ENCODE measurements at places on chromosomes 2 and 18.

GRCh38 chr18:41593171-41593675 lies 361.8 kb upstream of the PIK3C3 start:
- no peak for DNase-seq

DNA sequence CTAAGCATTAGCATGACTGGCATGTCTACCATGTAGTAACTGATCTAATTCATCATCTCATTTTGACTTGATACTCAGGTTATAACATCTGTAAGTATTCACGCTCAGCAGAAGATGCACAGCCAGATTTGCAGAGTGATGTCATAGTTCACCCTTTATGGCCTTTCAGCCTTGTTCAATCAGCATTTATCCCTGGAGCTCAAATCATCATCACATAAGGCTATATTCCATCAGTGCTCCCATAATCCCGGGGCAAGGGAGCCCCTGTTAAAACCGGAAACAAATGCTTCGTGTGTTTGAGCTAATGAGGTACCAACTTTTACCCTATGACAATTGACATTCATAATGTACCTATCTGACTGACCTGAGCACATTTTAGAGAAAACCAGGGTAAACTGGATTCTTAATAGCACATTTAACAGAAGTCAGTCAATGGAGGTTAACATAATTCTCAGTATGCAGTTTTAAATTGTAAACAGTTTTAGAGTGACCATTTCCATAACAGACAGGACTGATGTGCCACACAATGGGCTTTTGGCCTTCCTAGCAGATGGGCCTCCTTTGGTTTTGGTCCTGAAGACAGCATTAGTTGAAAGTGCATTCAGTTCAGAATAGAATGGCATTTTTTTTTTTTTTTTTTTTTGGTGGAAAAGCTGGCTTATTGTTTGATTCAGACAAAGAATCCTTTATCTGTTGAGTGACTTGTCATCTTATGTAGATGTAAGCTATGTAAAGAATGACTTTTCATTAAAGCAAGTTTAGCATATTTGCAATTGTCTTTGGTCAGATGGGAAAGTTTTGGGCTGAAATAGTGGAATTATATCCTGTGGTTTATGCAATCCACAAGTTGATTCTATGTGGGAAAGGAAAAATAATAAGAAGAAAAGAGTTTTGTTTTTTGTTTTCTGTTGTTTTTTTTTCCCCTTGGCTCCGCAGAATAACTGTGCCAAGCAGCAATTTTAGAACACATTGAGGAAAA lies 866.0 kb upstream of the ACVR2A start:
- no peak for DNase-seq

GRCh38 chr18:376311-376710 lies 108.5 kb upstream of the THOC1 start:
- no peak for DNase-seq

DNA sequence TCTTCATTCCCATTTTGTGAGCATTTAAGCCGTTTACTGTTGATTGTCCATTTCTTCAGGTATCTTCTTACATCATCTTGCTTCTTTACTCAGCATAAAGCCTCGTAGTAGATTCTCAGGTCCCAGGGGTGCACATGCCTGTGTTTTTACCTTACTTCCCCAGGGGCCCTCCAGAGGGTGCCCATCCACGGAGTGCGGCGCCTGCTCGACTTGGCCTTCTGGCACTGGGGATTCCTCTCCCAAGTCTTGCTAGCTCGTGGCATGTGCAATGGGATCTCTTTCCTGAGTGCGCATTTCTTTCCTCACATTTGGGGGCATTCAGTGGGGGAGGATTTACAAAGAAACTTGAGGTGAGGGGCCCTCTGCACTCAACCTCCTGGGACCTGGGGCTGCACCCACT lies 148.1 kb downstream of the AGAP1 start:
- no peak for DNase-seq

GRCh38 chr2:232941912-232942594 lies 71.0 kb downstream of the NGEF start:
- DNase-seq: no peak

DNA sequence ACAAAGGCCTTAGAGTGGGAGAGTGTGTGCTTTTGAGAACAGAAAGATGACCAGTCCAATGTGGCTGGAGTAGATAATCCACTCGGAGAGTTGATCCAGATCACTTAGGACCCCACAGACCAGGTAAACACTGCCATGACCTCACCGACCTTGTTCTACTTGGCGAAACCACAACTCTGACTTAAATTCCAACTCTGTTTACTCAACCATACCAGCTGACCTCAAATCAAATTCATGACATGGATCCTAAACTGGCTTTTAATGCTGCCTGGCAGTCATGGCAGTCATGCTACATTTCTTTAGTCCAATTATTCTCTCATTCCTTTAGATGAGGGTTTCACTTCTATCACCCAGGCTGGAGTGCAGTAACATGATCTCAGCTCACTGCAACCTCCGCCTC lies 347.1 kb upstream of the FAM98A start:
- DNase-seq: no peak

GRCh38 chr2:27378096-27378808 lies 2.3 kb downstream of the ZNF513 start:
- DNase-seq: no peak

GRCh38 chr2:179917272-179917671 lies 55.9 kb upstream of the ZNF385B start:
- DNase-seq: no peak

DNA sequence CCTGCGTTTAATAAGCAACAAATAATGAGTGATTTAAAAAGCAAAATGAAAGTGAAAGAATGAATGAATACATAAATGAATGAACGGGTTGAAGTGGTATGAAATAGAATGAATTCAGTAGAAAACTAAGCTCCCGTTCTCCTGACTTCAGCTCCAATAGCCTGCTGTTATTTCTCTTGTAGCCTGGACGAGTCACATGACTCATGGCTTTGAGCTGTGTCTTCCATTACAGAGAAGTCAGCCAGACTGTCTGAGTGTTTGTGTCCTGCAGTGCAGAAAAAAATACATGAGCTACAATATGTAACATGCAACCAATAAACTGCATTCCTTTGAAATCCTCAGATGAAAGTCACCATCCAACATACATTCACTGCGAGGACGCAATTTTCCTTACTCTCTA lies 21.2 kb downstream of the SCG2 start:
- no peak for DNase-seq

DNA sequence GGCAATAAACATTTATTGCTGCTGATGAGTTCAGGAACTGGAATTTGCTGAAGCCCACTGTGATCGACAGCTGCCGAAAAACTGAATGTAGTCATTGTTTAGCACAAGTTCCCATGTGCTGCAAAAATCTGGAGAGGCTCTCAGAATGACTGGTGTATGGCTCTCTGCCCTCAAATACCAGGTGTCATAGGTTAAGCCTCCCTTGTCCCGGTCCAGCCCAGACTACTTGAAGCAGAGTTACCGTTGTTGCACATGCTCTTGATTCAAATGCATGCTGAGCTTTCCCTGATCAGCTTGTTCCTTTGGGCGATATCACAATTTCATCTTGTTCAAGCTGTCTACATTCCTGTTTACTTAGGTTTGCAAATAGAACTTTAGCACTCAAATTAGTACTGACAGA lies 625.2 kb downstream of the CPS1 start:
- DNase-seq: no peak

- no peak for DNase-seq
These were observed 2.8 kb downstream of the KCNG2 start for GRCh38 chr18:79800371-79801180.

GRCh38 chr2:12931186-12931844 lies 214.6 kb downstream of the TRIB2 start:
- DNase-seq: no peak

- no peak for DNase-seq
These were observed 480.0 kb downstream of the RIT2 start for GRCh38 chr18:42635378-42636048.

DNA sequence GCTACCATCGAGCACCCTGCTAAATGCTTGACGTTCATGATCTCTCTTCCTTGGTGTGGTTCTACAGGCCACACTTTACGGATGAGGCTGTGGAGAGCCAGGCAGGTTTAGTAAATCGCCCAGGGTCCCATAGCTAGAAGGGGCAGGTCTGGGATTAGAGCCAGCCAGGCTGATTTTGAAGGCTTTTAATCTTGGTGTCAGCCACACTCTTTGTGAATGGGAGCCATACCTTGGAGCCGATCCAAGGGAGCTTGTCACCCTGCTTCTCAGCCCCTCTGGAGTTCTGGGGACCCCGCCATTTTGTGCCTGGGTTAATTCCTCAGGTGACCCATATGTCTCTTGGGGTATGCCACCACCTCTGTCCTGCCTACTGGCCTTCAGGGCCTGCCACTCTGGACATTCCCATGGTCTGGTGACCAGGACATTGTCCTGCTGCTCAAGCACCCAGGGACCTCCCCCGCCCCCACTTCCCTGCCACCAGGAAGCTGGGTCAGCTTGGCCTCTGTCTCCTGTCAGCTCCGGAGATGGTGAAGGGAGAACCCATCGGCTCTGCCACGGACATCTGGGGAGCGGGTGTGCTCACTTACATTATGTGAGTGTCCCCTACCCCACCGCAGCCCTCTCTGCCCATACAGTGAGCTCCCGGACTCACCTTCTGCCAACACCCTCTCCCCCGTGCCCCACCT lies 7.3 kb upstream of the GMPPA start:
- no peak for DNase-seq

DNA sequence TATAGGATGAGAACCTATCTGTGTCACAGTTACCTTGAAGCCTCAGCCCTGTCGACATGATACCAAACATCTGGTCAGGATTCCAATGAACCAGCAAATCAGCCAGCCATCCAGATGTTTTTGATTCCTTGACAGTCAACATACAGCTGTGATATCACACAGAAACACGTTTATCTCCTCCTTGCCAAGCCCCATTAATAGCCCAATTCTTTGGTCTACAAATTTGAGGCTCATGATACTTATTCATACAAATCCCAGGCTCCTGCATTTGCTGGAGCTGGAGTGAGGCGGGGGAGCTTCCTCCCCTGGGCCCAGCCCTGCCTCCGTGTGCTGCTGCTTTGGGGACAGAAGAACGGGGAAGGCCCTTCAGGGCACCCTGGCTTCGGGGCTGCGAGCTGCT lies 611.6 kb upstream of the SALL3 start:
- no peak for DNase-seq

DNA sequence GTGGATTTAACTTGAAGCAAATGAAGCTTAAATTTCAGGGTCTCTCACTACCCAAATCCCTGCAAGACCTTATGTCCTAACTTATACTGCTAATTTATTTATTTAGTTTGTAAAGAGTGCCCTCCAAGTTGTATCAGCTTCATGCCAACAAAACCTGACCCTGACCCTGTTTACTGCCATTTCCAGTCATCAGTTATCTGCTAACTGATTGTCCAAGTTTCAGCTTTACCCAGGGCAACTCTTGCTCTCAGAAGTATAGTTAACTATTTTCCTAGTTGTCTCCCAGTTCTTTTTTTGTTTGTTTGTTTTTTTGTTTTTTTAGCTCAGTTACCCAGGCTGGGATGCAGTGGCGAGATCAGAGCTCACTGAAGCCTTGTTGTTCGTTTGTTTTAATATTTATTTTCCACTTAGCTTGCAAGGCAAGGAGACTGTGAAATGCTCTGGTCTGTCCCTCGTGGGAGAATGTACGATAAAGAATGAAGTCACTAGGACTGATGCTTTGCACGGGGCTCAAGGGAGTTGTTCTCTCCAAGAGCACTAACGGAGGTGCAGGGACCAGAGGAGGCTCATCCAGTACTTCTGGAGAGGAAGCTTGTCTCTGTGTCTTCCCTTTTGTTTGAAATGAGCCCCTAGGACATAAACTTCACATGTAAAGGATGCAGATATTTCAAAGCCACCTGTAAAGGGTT lies 35.3 kb downstream of the MYOM1 start:
- no peak for DNase-seq

DNA sequence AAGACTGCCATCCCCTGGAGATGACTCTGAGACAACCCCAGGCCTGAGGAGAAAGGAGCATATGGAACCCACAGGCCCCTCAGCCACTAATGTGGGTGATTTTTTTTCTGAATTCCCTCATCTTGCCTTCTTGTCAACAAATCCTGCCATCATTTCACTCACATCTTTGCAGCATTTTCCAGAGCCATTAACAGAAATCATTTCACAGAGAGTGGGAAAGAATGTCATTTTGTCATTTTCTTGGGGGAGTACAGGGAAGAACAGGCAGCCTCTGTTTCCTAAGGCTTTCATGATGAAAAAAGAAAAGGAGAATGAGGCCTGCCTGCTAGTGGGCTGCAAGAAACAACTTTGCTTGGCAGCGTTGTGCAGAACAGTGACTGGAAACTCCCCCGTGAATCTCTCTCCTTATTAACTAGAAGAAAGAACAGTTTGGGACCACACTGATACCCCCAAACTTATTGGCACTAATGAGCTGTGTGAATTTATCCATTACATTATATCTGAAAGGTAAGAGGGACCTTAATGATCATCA lies 1464.6 kb upstream of the CELF4 start:
- no peak for DNase-seq

DNA sequence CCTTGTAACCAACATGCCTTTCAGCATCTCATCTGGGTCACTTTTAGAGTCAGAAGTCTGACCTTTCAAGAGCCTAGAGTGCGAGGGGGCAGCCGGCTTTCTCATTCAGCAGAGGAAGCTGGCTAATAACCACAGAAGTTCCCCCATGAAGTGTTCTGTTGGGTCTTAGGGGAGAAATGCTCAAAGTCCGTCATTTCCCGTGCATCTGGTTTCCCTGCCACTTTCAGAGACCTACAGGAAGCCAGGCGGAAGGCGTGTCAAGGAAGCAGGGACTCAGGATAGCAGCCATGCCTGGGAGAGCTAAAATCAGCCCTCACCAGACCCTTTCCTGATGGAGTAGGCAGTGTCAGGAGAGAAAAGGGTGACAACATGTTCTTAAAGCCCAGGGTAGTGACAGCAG lies 301.8 kb upstream of the ID2 start:
- no peak for DNase-seq

DNA sequence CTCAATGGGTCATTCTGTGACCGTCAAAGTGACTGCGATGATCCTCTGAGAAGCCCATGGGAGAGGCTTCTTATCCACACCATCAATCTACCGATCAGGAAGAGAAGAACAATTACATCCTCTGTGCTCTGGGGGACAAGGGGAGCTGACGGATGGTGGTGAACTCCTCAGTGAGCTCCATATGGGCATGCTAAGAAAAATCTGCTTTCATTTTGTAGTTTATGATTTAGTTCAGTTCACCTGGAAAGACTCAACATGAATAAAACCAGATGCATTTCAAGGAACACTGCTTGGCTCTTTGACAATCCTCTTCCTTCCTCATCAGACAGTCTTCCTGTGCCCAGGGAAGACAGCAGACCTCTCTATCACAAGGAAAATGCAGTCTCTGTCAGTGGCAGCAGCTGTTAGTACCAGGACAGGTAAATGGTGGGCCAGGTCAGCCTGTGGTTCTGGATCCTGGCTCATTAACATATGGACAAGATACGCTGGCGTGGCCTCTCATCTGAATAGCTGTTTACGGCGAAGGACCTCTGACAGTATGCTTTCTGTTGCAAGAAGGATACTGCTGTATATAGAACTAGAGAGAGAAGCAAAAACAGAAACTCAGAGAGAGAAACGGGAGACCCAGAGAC lies 176.9 kb downstream of the BCL2 start:
- DNase-seq: no peak

GRCh38 chr2:133063775-133064174 lies 393.8 kb upstream of the LYPD1 start:
- DNase-seq: no peak

GRCh38 chr2:9796056-9797010 lies 46.9 kb upstream of the TAF1B start:
- DNase-seq: no peak

GRCh38 chr2:78896536-78896935 lies 129.0 kb upstream of the REG3G start:
- DNase-seq: no peak

All from stimulated activated CD4-positive, alpha-beta T cell treated with anti-CD3 and anti-CD28 coated beads, Interleukin-12 subunit alpha, Interleukin-12 subunit beta, amount 100 ng/mL, for 48 hours (primary cell).